ENCODE measurements at places on chromosomes 3 and 15.

GRCh38 chr3:155497930-155498647 lies 204.6 kb upstream of the STRIT1 start:
- DNase-seq: no peak

- DNase-seq: no peak
These were observed 60.0 kb upstream of the TRIM71 start for GRCh38 chr3:32757618-32758374.

- no peak for DNase-seq
These were observed 1.2 kb downstream of the GNAI2 start for GRCh38 chr3:50237133-50237651.

GRCh38 chr3:61912158-61912557 lies 350.8 kb downstream of the PTPRG start:
- no peak for DNase-seq

DNA sequence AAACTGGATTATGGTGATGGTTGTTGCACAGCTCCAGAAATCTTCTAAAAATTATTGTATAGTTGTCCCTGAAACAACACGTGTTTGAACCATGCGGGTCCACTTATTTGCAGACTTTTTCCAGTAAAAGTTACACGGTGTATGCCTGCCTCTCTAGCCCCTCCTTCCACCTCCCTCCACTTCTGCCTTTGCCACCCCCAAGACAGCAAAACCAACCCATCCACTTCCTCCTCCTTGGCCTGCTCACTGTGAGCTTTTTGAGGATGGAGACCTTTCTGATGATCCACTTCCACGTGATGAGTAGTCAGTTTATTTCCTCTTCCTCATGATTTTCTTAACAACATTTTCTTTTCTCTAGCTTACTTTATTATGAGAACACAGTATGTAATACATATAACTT lies 5.4 kb downstream of the CYFIP1 start:
- no peak for DNase-seq

- no peak for DNase-seq
These were observed 44.1 kb upstream of the LRRC58 start for GRCh38 chr3:120393243-120393642.

GRCh38 chr15:53980021-53980420 lies 1.8 kb downstream of the UNC13C start:
- no peak for DNase-seq

- DNase-seq: no peak
These were observed 42.5 kb downstream of the TKT start for GRCh38 chr3:53213276-53213675.

DNA sequence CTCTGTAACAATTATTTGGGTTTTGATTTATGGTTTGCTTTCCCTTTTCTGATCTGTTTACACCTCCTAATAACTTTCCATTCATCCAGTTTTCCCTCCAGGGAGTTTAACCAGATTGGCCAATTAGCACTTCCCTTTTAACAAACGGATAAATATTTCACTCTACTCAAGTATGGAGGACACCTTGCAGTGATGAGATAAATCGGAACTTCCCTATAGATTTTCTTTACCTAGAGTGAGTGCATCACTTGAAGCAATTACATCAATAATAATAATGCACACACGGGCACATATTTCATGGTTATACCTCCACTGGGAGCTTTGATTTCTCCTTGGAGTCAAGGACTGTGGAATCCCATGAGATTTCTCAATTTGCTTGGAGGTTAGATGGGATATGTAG lies 239.1 kb upstream of the CFAP20DC start:
- DNase-seq: no peak

GRCh38 chr3:125382298-125382697 lies 7.2 kb upstream of the ZNF148 start:
- no peak for DNase-seq

DNA sequence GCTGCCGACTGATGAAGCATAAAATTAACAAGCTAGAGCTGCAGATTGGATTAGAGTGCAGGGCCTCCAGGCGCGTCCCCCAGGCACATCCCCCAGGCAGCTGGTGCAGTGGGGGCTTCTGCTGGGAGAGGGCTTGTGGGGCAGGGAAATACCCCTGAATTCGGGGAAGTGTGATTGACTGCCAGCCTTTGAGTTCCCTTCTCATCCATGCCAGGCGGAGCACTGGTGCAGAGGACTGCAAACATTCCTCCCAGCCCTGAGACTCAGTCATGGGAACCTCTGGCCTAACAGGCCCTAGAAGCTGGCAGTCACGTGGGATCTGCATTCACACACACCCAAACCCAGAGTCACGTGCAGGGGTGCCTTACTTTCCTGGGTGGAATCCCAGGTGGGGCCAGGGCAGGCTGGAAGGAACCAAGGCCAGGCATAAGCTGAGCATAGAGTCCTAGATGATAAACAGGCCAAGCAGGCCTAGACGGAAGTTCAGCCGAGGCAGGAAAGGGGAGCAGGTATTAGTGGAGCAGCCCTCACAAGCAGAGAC lies 46.2 kb upstream of the SEC22A start:
- DNase-seq: no peak

GRCh38 chr15:68655686-68656437 lies 77.1 kb downstream of the CORO2B start:
- DNase-seq: no peak

DNA sequence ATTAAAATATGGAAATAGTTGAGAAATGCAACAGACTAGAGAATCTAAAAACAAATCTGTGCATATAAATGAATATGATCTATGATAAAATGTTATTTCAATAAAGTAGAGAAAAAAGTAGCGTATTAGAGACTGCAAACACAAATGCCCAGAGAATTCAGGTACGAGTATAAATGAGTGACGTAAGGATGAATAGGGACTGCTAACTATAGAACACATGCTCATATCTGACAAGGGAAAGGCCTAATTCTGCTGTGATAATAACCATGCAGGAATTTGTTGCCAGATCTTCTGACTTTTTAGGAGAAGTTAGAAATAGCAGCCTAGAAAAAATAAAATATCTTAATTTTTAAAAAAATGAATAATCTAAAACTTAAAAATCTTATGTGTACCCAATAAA lies 73.1 kb downstream of the ESYT3 start:
- DNase-seq: no peak

- DNase-seq: no peak
These were observed 79.8 kb downstream of the PLCH1 start for GRCh38 chr3:155664925-155665695.

DNA sequence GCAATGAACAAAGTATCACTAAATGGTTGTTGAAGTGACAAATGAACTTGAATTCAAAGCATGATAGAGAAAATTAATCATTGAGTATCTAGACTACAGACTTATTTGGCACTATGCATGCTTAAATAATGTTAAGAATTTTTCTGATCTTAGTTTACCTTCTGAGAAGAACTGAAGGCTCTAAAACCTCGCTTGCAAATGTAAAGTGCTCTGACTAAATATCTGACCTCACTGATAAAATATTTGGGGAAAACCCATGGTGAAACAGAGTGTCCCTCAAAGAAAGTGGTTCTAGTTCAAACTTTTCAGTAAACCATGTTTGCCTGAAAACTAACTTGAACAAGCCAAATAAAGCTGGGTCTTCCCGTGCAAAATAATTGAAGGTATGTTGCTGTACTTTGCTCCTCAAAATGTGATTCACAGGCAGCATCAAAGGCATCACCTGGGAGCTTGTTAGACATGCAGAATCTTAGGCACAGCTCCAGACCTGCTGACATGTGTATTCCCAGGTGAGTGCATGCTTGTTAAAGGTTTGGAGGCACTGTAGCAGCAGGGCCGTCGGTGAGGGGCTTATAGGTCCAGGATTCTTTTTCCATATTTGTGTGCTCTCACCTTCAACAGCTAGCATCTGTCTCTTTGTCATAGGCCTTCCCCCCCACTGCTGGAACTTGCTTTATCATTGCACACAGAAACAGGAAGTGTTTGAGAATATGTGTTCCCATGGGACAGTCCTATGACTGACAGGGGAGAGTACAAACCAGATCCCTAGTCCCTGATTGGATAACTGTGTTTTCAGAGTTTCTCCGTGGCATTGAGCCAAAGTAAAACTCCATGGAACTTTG lies 524.2 kb upstream of the LMCD1 start:
- no peak for DNase-seq

DNA sequence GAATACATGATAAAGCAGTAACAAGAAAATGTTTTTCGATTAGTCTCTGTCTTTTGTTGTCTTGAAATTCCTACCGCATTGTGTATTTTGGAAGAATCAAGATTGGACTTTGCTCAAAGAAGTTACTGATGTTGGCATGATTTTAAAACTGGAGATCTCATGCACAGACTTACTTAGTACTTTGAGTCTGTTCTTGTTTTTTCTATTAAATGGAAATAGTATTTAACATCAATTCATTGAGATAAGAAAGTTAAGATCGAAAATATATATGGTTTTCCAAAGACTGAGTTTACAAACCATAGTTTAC lies 2.6 kb downstream of the ABHD10 start:
- no peak for DNase-seq

DNA sequence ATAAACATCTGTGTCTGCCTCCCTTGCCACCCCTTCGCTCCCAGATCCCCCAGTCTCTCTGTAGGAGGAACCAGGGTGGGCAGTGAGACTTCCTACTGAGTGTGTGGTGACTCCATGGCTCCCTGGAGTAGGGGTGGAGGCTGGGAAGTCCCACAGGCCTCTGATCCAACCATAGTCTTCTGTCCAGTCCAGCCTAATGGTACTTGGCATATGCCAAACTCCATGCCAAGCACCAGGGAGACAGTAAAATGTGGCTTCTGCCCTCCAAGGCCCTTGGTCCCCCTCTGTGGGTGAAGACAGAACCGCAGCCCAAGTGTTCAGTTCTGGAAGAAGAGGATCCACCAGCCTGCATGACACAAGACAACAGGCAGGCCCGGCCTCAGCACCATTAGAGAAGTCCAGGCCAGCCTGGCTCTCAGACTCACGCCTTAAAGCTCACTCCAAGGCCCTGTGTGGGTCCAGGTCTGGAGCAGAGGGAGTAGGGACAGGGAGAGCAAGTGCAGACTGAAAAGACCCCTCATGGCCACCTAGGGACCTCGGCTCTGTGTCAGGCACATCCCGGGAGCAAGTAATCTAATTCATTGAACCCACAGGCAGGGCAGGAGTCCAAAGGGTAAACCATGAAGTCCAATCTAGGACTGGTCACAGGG lies 112.7 kb downstream of the ETFA start:
- no peak for DNase-seq

GRCh38 chr15:70835415-70835814 lies 18.5 kb downstream of the LARP6 start:
- no peak for DNase-seq

- no peak for DNase-seq
These were observed 122.5 kb upstream of the SNRPN start for GRCh38 chr15:24832282-24832681.

DNA sequence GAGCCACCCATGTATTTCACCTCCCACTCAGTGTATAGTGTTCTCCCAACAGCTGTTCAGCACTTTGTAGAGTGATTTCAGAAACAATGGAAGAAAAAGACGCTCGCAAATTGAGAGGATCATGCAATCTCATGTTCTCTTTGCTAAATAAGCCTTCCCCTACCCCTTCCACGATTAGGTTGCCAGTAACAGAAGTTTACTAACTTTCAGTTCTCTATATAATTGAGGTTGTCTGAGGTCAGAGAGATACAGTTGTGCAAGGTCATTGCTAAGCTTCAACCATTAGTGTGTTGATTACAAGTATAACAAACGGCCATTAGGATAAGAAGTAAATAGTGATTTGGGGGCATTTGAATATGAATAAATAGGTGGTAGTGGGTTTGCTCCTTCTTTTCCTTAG lies 99.6 kb downstream of the TUSC7 start:
- no peak for DNase-seq

GRCh38 chr3:36926292-36926897 lies 18.5 kb downstream of the TRANK1 start:
- no peak for DNase-seq

DNA sequence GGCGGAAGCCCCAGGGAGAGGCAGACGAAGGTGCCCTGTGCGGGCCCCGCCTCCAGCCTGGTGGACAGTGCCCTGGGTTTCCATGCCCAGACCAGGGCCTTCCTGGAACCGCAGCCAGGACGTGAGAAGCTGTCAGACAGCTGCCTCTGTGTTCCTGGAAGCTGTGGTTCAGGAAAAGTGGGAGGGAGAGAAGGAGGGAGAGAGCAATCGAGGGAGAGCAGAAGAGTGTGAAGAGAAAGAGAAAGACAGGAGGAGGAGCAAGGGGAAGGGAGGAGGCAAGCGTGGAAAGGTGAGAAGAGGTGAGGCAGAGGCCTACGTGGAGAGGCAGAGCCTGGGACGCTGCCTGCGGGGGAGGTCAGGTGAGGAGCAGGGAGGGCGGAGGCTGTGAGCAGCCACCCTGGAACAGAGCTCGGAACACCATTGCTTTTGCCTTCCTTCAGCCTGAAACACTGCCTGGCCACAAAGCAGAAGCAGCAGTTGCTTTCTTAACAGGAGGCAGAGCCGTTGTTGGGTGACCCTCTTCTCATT lies 18.6 kb downstream of the ZDHHC19 start:
- no peak for DNase-seq

- DNase-seq: no peak
These were observed 66.2 kb downstream of the RASA2 start for GRCh38 chr3:141553055-141553454.

DNA sequence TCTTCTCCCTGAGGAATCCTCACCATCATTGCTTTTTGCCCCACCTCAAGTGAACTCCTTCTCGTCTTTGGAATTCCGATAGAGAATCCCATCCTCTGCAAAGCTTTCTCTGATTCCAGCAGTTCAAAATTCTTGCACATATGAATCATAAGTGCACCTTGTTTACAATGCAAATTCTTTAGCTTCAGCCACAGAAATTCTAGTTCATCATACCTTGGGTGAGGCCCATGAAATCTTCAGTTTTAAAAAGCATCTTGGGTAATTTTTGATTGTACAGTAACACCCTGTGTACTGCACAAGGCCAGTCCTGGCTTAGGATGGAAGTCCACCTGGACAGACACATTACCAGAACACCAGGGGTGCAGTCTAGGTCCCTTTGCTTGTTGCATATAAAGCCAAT lies 30.8 kb downstream of the MDFIC2 start:
- DNase-seq: no peak

GRCh38 chr15:88621789-88622604 lies 857 bp downstream of the AEN start:
- no peak for DNase-seq
